ENCODE measurements at places on chromosomes 1 and 21.

GRCh38 chr1:27026621-27027574 lies 14.2 kb upstream of the TENT5B start:
- DNase-seq: no peak

DNA sequence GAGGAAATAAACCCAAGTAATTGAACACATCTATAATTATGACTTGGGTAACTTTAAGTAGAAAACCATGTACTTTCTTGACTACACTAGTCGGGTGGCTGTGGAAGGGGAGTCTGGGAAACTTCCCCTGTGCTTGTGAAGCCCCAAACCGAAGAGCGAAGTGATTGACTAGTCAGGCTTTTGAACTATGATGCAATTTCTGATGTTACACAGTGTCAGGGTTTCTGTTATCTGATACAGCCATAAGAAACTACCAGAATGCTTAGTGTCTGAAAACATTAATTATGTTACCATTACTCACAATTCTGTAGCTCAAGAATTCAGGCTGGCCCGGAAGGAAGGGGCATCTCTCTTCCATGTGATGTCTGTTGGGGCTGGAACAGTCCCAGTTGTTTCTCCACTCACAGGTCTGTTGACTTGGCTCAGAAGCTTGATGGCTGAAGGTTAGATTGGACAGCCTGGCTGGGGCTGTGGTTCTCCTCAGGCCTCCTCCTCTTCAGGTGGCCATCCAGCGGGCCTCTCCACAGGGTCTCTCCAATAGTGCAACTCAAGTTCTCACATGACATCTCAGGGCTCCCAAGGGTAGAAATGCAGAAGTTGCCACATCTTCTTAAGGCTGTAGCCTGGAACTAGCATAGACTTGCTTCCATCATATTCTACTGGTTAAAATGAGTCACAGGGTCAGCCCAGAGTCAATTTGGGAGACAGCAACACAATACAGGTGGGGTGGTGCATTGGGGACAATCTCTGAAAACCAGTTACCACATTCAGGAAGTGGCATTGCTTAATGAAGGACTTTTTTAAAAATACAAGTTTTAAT lies 8.3 kb upstream of the C8B start:
- no peak for DNase-seq

- DNase-seq: no peak
These were observed 46.0 kb downstream of the KCNK2 start for GRCh38 chr1:215128504-215128903.

GRCh38 chr1:247079141-247079874 lies 697 bp upstream of the ZNF670 start:
- DNase-seq: no peak

DNA sequence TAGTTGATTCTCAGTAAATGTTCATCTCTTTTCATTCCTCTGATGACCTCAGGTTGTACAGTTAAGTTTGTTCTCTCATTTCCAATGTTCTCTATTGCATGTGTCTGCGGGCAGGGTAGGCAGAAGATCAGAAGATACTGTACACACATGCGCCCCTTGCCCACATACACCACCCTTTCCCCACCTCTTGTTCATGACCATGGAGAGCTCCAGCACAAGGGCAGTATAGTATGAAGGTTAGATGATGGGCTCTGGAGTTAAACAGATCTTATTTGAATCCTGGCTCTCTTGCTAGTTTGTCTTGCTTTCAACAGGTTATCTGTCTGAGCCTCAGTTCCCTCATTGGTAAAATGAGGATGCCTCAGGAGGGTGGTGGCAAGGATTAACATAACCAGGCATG lies 17.8 kb upstream of the PLD5 start:
- DNase-seq: no peak

DNA sequence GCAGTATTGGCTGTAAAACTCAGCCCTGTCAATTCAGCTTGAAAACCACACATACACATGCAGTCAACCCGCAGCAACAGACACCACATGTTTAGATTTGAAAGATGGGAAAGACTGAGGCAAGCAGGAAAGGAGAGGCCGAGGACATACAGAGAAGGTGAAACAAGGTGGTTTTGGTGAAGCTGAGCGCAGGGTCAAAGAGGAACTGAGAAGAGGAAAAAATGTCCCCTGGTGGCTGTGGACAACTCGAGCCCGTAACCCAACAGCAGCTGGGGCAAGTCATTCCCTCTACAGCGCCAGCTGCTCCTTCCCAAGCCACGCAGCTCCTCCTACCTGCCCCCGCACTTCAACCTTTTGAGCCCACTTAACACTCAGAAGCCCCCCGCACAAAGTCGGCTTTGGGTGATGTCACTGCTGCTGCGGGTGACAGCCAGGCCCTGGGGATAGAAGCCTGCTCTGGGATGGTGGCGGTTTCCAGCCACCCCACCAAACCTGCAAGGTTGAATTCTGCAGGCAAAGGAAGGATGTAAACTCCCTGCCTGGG lies 63.0 kb downstream of the KCNN3 start:
- DNase-seq: no peak

- no peak for DNase-seq
These were observed 52.4 kb downstream of the HIVEP3 start for GRCh38 chr1:41866285-41866684.

DNA sequence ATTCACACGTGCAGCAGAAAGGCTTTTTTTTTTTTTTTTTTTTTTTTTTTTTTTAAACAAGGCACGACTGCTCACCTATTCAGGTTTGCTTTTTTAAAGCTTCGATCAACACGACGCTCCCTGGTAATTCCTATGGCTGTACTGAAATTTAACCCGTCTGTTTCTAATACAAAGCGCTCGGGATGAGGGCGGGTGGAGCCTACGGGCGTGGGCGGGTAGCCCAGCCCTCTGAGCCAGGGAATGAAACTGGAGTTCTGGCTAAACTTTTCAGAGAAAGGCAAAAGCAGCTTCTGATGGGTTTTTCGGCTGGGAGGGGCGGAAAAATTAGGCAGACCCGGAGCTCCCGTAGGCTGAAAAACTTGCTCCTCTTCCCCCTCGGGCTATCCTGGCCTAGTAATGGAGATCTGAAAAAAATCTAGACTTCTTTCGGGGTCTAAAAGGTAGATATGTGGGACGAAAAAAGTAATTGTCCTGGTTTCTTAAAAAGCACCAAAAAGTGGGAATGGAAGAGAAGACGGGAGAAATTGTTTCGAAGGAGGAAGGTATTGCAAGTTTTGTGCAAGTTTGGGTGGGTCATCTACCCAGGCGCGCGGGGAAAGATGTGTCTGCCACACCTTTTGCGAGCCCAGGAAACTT lies 7.4 kb downstream of the NR5A2 start:
- no peak for DNase-seq
